ENCODE measurements at places on chromosomes 3 and 15. TPM values are rescaled to one million over a fixed set of nuclear protein-coding genes. Genes with fewer than 3 reads are reported as not detected.

Gene HTR3E
- not detected for total RNA-seq

Gene FBXL22
- total RNA-seq, result 5.7 TPM

Gene APBA2
- 15.9 TPM for total RNA-seq

Gene CFAP100
- not detected for total RNA-seq

Gene GAP43
- not detected for total RNA-seq

Gene CD276
- total RNA-seq, result 82.4 TPM

Gene POU1F1
- total RNA-seq, result not detected

Gene FAM107A
- total RNA-seq, result not detected

Gene AGBL1
- total RNA-seq, result not detected

Gene KLHL40
- total RNA-seq, result not detected

Gene MAP1A
- total RNA-seq, result 0.51 TPM

Gene TRPM1
- total RNA-seq, result 0.07 TPM

Gene CLRN1
- total RNA-seq, result not detected

Gene SEMA3B
- 5.4 TPM for total RNA-seq

Gene SLC28A1
- not detected for total RNA-seq

Gene LMCD1
- 8.4 TPM for total RNA-seq

Gene MASP1
- total RNA-seq, result not detected

Gene NR2E3
- total RNA-seq, result not detected

Gene AHSG
- 0.28 TPM for total RNA-seq

Gene GALNT15
- 0.42 TPM for total RNA-seq

Gene PTH1R
- total RNA-seq, result not detected

Gene GRM2
- total RNA-seq, result not detected

Gene TGM5
- total RNA-seq, result 0.92 TPM

Gene MORF4L1
- 265 TPM for total RNA-seq

Gene GOLGA8A
- total RNA-seq, result 9.0 TPM

Gene LTK
- 0.35 TPM for total RNA-seq
